Erythroblast (primary cell): ENCODE measurements at places on chromosomes 16 and 17.

DNA sequence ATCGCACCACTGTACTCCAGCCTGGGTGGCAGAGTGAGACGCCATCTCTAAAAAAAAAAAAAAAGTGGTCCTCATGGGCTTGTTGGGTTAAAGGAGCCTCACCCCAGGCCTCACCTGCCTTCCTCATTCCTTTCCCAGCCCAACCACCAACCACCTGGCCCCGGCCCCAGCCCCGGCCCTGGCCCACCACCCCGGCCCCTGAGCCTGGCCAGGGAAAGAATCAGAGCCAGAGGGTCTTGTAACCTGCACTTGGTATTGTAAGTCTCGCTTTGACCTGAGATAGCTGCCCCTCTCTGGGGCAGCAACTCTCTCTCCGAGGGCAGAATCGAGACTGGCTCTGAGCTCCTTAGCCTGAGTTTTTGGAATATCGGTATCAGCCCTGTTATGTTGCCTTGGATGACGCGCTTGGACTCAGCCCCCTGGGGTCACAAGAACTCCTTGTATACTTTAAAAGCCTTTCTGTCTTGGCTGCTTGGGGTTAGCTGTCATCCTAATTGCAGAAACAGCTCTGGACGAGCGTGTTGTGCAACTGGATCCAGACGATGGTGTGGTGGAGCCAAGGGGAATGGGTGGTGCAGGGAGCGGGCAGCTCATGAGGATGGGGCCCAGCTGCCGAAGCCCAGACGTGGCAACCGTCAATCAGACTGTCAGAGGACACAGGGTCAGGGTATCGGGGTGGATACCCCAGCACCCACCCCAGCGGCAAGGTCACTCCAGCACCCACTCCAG, 14.6 kb downstream of the SMTNL2 start:
- no peak for DNase-seq

DNA sequence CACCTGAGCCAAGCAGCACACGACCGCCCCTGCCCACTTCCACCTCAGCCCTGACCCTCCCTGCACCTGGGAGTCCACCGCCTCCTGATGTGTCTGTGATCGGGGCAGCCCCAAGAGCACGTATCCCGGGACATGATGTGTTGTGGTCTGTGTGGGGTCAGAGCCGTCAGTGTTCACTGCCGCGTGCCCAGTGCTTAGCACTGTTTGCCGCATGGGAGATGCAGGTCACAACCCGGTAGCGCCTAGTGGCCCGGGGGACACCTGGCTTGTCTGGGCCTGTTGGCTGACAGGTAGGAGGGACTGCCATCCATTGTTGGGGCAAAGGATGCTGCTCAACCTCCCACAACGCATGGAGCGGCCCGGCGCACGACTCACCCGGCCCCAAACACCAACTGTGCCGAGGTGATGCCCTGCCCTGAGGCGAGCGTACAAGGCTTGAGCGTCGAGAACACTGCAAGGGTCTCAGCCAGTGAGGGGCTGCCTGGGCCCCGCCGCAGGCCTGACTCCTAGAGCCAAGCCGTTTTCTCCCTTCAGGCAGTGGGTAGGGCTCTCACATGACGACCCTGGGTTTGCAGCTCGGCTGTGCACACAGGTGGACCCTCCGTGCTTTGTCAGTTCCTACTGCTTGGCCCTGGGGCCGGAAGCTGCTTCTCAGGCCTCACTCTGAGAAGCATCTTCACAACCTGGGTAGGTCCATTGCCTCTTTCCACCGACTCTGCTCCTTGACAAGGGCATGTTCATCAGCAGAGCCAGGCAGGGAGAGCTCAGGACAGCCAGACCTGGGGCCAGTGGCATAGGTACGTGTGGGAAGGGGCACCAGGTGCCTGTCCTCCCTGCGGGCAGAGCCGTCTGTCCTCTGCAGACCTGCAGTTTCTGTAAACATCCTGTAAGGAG, 5.9 kb upstream of the C16orf95 start:
- DNase-seq, result no peak

DNA sequence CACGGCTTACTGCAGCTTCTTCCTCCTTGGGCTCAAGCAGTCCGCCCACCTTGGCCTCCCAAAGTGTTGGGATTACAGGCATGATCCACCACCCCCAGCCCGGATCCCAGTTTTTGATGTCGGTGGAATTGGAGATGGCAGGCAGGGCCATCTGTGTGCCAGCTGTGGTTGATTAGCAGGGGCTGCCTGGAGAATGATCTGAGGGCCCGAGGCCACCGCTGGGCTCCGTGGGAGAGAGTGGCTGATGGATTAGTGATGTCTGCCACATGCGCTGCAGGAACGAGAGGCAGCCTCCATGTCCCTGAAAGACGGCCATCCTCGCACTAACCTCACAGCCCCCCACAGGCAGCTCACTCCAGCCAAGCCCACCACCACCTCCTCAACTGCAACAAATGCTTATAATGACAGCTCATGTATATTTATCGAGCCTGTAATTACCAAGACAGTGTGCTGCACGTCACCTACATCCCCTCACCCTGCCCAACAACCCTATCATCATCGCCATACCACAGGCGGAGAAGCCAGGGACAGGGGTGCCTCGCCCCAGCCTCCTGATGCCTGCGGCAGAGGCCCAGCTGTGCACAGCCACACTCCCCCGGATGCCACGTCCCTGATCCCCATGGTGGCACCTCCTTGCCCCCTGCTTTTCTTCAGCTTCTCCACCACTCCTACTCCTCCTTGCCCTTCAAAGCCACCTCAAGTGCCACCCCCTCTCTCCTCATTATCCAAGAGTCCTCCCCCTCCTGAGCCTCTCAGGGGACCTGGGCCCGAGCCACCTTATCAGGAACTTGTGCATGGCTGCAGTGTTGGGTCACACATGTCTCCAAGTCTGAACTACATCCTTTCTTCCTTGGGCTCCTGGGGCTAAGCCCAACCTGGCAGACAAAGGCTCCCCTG, 33.2 kb downstream of the ACTG1 start:
- no peak for DNase-seq

DNA sequence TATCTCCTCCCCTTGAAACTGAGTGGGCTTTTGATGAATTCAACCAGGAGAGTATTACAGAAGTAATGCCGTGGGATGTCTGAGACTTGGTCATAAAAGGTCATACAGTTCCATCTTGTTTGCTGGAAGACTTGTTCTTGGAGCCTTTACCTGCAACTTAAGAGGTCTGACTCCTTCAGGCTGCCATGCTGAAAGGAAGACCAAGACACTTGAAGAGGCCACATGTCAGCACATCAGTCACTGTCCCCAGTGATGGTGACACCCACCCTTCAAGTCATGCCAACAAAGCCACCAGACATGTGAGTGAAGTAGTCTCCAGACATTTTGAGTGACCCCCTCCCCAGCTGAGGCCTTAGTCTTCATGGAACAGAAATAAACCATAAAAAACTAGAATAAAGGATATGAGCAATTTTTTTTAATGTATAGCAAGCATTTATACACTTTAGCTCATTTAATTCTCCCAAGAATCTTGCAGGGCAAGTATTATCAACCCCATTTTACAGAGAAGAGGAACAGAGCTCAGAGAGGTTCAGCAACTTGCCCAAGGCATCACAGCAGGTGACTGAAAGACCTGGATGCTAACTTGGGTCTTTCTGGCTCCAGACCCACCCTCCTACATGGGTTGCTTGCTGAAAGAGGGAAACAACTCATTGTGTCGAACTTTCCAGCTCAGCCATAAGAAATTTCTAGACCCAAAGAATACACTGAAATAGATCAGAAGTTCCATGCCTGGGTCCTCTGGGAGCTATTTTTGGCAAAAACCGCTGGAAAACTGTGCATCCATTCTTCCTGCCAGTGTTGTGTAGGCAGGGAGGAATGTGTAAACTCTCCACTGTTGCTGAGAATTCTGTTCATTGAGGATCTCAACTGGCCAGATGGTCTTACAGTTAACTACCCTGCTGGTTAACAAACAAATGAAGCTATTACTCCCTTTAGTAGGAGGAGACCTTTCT, 38.1 kb downstream of the SOCS1 start:
- DNase-seq, result no peak

GRCh38 chr17:4375039-4375748, 8.7 kb upstream of the UBE2G1 start:
- no peak for DNase-seq

- peak; percentile 61 for DNase-seq
These were observed 767 bp downstream of the SYNGR2 start for GRCh38 chr17:78168903-78169793.

GRCh38 chr17:39404542-39405378, 3.3 kb upstream of the FBXL20 start:
- peak; percentile 36 for DNase-seq

DNA sequence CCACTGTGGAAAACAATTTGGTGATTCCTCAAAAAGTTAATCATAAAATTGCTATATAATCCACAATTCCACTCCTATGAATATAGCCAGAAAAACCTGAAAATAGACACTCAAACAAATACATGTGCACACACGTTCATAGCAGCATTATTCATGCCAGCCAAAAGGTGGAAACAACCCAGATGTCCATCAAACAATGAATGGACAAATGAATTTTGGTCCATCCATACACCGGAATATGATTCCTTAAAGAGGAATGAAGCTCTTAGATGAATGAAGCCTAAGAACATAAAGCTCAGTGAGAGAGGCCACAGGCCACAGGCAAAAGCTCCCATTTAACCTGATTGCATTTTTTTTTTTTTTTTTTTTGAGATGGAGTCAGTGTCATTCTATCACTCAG, 114.6 kb upstream of the TNRC6C start:
- DNase-seq, result no peak

GRCh38 chr17:63626551-63627180, 4.4 kb downstream of the MAP3K3 start:
- no peak for DNase-seq

DNA sequence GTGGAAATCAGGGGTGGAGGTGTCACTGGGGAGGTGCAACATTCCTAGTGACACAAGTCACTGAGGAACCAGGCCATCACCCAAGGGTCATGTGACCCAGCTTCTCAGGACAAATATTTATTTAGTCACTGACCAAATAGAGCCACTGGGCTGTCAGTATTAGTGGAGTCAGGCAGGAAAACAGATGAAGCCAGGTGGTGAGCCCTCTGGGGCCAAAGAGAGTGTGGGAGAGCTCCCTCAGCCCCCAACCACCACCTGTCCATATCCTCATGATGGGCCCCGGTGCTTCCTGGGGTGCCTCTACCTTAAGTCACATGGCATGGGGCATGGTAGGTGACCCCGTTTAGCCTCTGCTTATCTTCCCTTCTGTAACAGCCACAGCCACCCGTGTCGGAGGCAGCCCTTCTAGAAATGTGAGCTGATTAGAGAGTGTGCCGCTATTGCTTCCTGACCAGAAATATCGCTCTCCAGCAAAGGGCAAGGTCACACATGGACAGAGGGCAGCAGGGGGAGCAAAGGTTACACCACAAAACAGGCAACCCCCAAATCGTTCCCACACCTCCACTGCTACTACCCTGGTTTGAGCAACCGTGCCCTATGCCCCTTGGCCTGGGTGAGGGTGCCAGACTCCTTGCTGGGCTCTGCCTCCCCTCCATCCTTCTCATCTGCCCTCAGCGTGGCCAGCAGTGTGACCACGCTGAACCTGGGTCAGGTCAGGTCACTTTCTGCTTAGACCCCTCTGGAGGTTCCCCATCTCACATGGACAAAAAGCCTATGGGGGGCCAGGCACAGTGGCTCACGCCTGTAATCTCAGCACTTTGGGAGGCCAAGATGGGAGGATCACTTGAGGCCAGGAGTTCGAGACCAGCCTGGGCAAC, 8.6 kb upstream of the AKTIP start:
- no peak for DNase-seq

DNA sequence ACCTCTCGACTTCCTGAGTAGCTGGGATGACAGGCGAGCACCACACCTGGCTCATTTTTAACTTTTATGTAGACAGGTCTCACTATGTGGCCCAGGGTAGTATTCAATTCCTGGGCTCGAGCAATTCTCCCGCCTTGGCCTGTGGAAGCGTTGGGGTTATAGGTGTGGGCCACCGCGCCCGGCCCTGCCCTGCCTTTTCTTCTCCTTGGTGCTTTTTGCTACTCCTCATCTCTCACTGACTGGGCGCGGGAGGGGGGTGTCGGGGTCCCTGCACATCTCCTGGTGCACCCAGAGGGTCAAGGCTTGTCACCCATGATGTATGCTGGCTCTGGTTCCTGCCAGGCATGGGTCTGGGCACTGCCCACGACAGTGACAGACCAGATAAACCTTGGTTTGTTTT, 2.9 kb downstream of the MCRIP2 start:
- no peak for DNase-seq

- DNase-seq, result no peak
These were observed 129.9 kb upstream of the RBL2 start for GRCh38 chr16:53304334-53304733.

DNA sequence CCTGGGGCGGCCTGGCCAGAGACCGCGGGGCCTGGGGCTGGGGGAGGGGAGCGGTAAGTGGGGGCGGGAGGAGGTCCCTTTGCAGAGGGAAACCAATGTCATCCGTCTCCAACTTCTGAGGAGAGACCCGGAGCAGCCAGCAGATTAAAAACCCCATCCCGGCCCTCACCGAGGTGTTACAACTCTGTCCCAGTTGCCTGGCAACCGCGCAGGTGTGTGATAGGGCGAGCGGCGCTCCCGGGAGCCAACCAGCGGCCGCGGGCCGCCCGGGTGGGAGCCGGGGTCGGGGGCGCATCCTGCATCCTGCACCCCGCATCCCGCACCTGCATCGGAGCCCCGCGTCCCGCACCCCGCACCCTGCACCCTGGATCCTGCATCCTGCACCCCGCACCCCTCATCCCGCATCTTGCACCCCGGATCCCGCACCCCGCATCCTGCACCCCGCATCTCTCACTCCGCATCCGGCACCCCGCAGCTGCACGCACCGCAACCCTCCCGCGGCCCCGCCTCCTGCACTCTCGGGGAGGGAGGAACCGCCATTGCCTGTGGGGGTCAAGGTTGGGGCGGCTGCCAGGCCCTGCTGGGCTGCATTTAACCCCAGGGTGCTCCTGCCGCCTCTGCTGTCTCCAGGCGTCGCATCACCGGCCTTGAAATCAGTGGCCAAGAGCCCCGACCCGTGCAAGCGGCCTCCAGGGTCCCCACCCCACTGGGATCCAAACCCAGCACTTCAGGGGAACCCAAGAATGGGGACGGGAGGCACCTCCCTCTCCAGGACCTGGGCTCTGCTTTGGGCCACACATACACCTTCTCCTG, 47.3 kb downstream of the RTN4RL1 start:
- no peak for DNase-seq

DNA sequence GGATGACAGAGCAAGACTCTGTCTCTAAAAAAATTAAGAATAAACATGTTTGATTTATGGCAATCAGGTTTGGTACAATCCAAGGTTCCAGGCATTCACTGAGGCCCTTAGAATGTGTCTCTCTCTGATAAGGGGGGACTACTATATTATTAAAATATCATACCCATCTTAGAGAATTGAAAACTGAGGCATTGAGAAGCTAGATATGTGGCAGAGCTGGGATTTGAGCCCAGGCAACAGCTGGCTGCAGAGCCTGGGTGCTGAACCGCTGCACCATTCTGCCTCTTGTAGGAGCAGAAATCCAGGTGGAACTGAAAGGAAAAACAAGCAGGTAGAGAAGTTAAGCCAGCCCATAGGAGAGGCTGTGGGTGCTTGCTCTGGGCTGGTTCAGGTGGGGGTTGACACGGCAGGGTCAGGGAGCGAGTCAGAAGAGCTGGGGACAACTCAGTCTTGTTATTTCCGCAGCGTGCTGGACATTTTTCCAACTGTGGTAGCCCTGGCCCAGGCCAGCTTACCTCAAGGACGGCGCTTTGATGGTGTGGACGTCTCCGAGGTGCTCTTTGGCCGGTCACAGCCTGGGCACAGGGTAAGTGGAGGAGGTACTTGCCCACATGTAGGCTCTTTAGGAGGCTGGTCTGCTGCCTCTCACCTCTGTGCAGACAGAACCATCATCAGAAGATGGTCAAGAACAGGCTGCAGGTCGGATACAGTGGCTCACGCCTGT, 62.5 kb downstream of the WIPI1 start:
- DNase-seq, result no peak

GRCh38 chr16:85350973-85351372, 238.7 kb upstream of the CIBAR2 start:
- no peak for DNase-seq

- no peak for DNase-seq
These were observed 8.0 kb downstream of the CFAP20 start for GRCh38 chr16:58121132-58121531.
